Astrocyte (in vitro differentiated cells and primary cell): ENCODE measurements at places on chromosomes 5 and 9.

- peak; percentile 78 for DNase-seq
Measured at GRCh38 chr5:2756211-2757152, 5.0 kb upstream of the IRX2 start.

GRCh38 chr5:7468742-7469141 lies 72.8 kb downstream of the ADCY2 start:
- DNase-seq, result no peak

DNA sequence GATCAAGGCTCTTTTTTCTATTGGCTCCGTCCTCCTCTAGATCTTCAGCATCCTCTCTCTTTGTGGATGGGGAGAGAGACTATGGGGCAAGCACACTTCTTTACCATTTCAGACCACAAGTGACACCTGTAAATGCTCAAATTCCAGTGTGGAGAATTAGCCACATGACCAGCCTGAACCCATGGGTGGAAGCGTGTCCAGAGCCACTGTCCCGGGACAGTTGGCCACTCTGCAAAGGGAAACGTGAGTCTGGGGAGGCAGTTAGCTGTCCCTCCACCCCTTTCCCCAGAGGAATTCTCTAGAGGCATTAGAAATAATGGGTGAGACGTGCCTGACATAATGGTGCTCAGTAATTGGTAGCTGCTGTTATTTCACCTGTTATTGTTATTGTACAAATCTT lies 40.9 kb downstream of the AMBP start:
- no peak for DNase-seq

DNA sequence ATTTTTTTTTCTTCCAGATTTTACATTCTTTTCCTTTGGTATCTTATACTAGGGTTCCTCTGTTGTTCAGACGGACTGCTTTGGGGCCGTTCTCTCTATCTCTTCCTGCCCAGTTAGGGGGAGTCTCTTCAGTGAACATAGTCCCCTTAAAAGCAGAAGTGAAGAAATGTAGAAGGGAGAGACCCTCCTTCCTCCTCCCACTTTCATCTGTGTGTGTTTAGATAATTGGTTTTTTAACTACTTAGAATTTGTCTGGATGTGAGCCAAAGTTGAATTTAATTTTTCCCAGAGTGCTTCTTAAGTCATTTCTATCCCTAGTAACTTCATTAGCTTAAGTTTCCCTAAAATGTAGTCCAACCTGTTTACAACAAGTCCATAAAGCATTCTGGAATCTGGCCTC lies 167.5 kb downstream of the HACD4 start:
- no peak for DNase-seq

DNA sequence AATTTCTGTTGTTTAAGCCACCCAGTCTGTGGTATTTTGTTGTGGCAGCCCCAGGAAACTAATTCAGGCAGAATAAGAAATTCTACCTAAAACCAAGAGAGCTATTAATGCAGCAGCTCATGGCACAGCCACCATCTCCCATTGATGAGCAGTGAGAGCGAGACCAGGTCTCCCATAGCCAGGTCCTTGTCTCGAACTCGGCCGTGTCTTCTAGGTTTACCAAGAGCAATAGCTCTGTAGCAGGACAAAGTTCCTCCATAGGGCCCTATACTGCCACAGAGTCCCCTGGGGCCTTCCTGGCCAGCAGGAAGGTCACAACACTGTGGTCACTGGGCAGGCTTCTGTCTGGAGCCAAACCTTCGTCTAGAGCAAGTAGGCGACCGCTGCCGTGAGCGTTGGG lies 34.5 kb upstream of the TJP2 start:
- no peak for DNase-seq

GRCh38 chr5:683551-684481 lies 9.3 kb downstream of the TPPP start:
- no peak for DNase-seq

DNA sequence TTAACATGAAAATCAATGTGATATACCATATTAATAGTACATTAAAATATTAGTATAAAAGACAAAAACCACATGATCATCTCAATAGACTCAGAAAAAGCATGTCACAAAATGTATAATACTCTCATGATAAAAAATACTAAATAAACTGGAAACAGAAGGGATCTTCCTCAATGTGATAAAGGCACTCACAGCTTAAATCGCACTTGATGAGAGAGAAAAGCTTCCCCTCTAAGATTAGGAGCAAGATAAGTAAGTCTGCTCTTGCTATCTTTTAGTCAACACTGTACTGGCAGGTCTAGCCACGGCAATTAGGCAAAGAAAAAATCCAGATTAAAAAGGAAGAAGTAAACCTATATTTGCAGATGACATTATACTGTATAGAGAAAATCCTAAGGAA lies 21.8 kb upstream of the MSH3 start:
- DNase-seq, result no peak

DNA sequence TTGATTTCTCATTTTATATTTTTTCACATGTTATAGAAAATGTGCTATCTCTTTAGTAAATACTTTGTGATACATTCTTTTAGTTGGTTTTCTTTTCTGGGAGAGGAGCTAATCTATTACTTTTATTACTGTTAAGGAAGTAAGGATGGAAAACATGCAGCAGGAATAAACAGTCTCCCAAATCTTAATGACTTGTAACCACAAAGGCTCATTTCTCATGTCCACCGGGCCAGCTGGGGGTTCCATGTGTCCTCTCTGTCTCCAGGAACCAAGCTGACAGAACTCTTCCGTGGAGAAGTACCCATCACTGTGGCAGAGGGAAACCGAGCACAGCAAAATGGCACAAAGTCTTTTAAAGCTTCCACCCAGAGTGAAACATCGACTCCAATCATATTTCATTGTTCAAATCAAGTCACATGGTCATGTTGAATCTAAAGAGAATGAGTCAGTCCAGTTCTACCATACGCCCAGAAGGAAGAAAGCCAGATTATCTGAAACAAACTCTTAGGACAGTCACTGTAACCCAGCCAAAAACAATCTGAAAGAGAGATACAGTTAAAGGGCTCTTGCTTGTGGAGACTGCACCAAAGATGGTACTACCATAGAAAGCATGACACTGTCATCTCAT lies 97.1 kb upstream of the CDH6 start:
- DNase-seq, result peak; percentile 95

GRCh38 chr5:143319437-143320227 lies 83.9 kb downstream of the NR3C1 start:
- no peak for DNase-seq

GRCh38 chr5:116841734-116842133 lies 267.1 kb upstream of the SEMA6A start:
- no peak for DNase-seq

- DNase-seq, result peak; percentile 16
Measured at GRCh38 chr9:20312732-20313131, 309.6 kb downstream of the MLLT3 start.

DNA sequence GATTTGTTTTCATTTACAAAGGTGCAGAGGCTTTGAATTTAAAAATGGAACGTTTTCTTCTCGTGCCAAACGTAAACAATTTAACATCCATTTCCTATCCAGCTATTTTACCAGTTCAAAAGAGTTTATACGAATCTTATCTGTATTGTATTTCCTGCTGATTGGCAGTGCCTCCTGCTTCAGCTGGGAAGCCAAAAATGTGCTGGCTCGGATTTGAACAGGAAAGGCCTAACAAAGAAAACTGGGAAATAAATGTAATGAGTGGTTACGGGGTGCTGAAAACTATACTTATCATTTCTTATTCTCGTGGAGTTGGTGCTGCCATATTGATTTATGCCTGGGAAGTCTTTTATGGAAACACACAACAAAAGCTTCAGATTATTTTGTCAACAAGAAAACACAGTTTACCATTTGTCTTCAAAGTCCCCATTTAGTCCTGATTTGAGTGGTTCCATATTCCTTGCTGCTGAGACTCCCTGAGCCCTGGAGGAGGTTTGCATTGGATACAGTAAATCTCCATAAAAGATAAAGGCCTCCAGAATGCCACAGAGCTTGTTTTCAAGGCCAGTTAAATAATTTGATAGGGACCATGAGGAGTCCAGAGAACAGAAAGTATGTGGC lies 507.4 kb downstream of the RASEF start:
- peak; percentile 11 for DNase-seq

- peak; percentile 100 for DNase-seq
Measured at GRCh38 chr5:109455598-109456096, 45.9 kb upstream of the PJA2 start.

DNA sequence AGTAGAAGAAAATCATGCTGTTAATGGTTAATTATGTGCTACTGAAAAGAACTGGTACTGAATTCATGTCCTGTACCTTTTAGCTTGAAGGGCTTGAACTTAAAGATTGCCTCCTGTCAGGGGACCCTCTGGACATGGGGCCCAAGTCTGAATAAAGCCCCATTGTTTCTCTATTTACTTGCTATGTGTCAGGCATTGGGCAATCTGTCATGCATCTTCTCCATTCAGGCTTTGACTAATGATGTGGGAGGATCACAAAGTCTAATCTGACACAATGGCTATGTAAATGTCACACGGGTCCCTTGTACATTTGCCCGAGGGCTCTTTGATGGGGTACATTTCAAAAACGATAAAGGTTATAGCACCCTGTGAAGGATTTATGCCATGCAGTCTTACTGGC lies 64.0 kb upstream of the TUSC1 start:
- no peak for DNase-seq

DNA sequence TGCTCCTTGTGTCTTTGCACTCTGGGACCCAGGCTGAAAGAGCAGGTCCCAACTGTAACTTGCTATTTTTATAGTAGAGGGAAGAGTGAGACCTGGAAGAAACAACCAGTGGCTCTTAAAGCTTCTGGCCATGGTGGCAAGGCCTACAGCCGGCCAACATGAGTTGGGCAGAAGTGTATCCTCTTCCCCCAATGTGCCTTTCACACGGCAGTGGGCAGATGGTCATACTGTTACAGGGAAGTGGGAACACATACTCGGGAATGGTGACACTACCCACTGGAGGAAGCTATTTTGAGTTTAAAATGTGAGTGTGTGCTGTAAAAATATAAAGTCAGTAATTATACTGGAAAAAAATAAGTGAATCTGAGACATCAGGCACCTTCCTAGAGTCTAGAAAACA lies 116.0 kb downstream of the MVB12B start:
- no peak for DNase-seq

GRCh38 chr5:152092580-152092979 lies 167.9 kb upstream of the GLRA1 start:
- DNase-seq, result no peak

GRCh38 chr5:125236981-125237380 lies 490.5 kb upstream of the ZNF608 start:
- DNase-seq, result no peak

DNA sequence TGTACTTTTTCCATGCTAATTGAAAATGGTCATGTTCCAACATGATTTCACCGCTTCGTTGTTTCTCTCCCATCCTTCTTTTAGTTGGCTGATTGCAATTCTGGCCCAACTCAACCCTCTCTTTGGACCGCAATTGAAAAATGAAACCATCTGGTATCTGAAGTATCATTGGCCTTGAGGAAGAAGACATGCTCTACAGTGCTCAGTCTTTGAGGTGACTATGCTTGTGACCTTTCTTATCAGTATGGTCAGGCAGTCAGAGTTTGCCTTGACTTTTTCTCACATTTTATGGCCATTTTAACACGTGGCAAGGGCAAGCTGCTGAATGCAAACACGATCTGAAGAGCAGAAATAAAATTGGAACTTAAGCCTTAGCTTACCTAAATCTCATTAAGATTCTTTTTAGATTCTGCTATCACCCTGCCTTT lies 36.0 kb upstream of the CREBRF start:
- DNase-seq, result peak; percentile 20

DNA sequence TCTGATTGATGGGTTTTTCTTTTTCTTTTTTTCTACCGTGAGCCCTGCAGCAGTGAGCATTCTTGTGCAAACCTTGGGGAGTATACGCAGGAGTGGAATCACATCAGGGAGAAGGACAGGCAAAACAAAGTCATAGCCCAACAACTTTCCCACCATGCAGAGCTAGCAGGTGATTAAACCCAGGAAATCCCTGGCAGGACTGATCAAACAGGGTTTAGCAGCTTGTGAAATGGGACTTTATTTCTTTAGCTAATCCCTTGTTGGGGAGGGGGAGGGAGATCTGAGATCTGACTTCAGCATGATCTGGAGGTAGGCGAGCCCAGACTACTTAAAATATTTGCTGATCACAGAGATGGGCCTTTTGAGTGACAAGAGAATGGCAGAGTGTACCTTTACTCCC lies 162.0 kb upstream of the GLRA1 start:
- DNase-seq, result no peak
